ENCODE measurements at places on chromosomes 4 and X.

DNA sequence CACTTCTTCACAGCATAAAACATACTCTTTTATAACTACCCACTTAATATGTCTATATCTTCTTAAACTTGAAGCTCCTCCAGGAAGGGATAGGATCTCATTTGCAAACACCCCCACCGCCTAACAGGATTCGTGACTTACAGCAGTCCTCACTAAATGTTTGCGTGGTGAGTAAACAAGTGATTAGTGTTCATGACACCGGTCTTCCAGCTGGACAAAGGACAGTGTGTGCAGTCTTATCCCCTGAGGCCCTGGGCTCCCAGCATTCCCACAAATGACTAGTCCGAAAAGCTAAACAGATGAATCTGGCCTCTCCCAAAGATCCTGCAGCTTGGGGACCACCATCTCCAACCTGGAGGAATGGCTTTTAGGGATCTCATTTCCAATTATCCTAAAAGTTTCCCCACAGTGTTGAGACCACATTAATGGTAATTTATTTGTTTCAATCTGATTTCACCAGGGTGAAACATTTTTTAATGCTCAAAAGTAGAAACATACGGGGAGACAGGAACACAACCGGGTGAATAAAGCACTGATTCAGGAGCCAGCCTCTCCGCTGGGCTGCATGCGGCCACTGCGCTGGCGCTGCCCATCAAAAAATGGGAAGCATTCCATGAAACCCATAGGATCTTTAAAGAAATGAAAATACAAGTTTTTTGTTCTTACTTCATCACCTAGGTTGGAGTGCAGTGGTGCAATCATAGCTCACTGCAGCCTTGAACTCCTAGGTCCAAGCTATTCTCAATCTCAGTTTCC lies 69.2 kb downstream of the HADH start:
- DNase-seq = no peak

DNA sequence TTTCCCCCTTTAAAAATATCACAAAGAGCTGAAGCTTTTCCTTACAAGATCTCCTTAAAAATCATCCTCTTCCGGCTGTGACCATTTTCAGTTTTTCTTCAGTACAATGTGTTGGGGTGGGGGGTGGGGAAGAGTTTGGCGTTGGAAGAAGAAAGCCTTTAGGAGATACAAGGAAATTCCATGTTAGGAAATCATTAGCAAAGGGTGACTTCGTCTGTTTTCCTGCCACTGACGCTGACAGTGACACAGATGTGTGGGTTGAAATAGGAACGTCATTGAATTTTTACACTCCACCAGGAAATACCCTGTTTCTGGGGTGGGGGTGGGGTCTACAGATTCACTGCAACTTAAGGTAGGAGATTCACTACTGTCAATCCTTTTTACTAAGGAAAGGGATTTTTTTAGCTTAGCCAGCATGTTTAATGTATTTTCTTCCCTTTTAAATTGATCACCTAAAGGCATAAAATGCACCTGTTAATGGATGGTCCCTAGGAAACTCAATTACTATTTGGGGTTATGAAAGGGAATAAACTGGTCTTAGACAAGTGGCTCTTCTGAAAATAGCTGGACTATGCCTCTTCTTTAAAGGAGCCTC lies 3.9 kb downstream of the MAMLD1 start:
- no peak for DNase-seq

- no peak for DNase-seq
Measured at GRCh38 chr4:176660561-176660960, 132.2 kb downstream of the VEGFC start.

DNA sequence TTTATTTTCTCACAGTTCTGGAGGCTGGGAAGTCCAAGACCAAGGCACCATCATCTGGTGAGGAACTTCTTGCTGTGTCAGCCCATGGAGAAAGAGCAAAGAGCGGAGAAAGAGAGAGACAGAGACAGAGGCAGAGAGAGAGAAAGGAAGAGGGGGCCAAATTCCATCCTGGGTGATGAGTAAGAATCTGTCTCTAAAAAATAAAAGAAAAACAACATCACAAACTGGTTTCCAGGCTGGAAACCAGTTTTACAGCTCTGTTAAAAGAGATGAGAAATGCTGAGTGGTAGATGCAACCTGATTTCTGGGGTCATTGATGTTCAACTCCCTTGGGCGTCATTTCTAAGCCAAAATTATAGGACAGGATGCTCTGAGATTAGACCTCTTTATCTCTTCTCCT lies 72.9 kb downstream of the SHOX start:
- no peak for DNase-seq

- DNase-seq = no peak
Measured at GRCh38 chr4:17812125-17812524, 1.3 kb downstream of the NCAPG start.
